Stimulated activated CD4-positive, alpha-beta T cell treated with anti-CD3 and anti-CD28 coated beads, TNF-alpha, amount 100 ng/mL, for 24 hours (primary cell): ENCODE measurements at places on chromosomes 11 and 22.

- no peak for DNase-seq
These were observed 3.4 kb downstream of the MS4A10 start for GRCh38 chr11:60788401-60789125.

GRCh38 chr11:108218912-108219783 lies 3.3 kb downstream of the NPAT start:
- no peak for DNase-seq

- no peak for DNase-seq
These were observed 323.3 kb upstream of the PDGFD start for GRCh38 chr11:104487046-104487806.

GRCh38 chr11:12239804-12240371 lies 129.5 kb downstream of the MICAL2 start:
- DNase-seq = no peak

- no peak for DNase-seq
These were observed 7.4 kb downstream of the SMPD1 start for GRCh38 chr11:6397636-6398035.

GRCh38 chr22:32352681-32353080 lies 5.0 kb upstream of the RFPL3 start:
- no peak for DNase-seq

DNA sequence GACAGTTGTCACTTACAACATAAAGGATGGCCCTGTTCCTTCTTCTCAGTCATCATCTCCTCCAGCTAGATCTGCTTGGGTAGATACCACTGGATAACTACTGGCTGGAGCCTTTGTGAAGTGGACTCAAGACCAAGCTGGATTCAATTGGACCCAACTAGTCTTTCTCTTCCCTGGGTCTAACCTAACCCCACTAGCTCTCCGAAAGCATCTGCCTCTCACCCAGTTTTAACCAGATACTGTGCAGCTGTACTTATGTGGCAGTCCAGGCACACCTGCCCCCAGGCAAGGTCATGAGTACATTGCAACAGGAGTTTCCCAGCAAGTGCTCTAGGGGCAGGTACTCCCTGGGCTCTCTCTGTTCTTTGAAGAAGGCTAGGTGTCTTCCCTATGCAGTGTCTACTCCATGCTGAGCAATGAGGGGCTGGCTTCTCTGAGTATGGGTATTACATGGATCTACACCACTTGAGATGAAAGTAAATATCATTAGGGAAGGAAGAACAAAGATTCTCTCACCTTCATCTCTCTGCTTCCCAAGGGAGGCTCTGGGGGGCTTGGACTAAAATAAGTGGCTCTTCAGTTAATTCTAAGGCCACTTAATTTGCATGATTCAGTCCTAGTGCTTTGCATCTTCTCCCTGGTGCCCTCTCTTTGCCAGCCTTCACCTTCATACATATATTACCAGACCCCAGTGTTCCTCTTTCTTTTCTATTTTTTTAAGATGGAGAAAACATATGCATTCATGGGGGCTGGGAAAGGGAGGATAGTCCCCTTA lies 236.1 kb downstream of the NXPE2 start:
- no peak for DNase-seq

- DNase-seq = no peak
These were observed 702 bp upstream of the KCNJ4 start for GRCh38 chr22:38455530-38456271.

GRCh38 chr11:78802058-78802761 lies 227.5 kb upstream of the NARS2 start:
- no peak for DNase-seq

GRCh38 chr11:3030289-3031070 lies 26.7 kb downstream of the CARS1 start:
- DNase-seq = no peak
